GM12891 (cell line): ENCODE measurements at places on chromosomes 16 and 17.

GRCh38 chr17:45640141-45640850 is 143.8 kb upstream of the CRHR1 start:
- peak; percentile 48 for DNase-seq

GRCh38 chr17:50558941-50559614 is 1.4 kb upstream of the CACNA1G start:
- DNase-seq: no peak

DNA sequence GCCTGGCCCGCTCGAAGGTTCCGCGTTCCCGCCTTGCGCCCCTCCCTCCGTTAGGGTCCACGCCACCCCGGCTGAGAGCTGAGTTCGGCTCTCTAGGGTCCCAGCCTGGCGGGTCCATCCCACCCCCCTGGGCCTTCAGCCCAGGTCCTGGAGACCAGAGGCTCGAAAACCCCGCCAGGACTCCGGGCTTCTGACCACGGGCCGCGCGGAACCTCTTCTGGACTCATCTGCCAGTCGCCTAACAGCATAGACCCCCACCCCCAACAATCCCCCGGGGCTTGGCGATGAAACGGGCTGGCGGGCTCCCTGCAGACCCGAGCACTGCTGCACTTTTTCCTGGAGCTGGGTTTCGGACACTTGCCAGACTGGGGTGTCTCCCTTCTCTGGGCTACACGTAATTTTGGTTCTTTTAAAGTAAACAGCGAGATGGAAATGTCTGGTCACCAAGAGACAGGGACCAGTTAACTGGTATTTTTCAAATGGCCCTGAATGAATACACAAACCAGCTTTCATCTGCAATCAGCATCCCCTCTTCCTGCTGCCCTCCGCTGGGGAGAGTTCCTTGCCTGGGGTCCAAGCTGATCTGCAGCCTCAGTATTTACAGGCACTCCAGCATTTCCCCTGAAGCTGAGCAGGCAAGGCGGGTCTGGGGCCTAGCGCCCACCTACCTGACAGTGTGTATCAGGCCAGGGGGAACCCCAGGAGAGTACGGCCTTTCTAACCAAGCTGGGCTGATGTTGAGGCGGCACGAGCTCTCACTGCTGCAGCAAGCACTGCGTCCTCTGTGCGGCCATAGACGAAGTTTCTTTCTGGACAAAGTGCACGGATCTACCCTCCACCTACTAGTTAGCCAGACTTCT is 639 bp upstream of the TRIM65 start:
- DNase-seq: no peak

DNA sequence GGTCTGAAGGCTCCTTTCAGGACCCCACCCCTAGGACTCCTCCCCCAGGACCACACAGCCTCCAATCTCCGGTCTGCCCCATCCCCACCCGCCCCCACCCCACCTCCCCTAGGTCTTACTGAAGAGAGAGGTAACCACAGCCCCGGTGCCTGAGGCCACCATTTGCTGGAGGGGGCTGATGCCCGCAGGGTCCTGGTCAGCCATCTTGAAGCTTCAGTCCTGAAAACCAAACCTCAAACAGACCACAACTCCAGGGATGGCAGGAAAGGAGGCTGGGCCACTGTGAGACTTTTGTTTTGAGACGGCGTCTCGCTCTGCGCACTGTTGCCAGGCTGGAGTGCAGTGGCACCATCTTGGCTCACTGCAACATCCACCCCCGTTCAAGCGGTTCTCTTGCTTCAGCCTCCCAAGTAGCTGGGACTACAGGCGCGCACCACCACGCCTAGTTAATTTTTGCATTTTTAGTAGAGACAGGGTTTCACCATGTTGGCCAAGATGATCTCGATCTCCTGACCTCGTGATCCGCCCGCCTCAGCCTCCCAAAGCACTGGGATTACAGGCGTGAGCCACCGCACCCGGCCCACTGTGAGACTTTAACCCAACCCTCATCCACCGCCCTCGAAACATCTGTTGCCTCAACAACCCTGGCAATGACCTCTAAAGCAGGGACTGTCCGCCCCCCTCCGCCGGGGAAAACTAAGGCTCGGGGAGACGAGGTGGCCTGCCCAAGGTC is 1.1 kb downstream of the SLC25A39 start:
- no peak for DNase-seq

GRCh38 chr17:12089809-12090384 is 69.2 kb downstream of the MAP2K4 start:
- no peak for DNase-seq

GRCh38 chr17:58565389-58566311 is 51.2 kb upstream of the MTMR4 start:
- no peak for DNase-seq

- no peak for DNase-seq
Measured at GRCh38 chr17:28991779-28992178, 14.1 kb downstream of the SEZ6 start.

DNA sequence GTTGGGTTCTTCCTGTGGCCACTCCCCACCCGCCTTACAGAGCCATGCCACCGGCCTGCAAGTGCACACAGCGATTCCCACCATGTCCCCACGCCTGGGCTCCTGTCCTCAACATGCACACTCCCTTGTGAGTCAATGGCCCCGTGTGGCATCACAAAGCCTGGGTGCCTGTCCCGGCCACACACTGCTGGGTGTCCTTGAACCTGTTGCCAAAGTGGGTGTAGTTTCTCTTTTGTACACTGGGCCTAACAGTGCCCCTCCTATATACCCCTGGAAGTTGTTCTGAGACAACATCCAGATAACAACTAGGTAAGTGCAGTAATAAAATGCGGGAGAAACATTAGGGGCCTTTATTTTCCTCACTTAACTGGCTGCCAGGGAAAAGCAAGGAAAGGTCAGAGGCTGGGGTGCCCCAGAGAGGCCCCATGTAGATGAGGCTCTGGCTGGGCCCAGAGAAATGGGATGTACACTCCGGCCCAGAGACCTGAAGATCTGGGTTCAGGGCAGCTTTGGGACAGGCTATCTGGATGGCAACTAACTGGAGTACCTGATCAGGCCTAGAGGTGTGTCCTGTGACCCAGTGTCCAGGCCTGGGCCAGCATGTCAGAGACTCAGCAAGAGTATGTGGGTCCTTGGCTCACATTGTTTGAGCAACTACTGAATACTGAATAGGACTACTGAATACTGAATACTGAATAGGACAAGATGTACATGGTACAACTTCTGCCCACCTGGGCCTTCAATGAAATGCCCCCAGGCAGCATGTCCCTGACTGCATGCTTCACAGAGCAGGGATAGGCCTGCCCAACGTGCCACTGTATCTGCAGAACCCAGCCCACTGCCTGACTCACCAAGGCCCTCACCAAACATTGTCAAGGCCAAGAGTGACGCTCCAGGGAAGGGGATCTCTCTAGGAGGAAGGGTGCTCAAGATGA is 8.3 kb downstream of the ABCC3 start:
- no peak for DNase-seq
